ENCODE measurements at places on chromosomes 16 and 17.

GRCh38 chr16:83040174-83040573 is 413.4 kb downstream of the CDH13 start:
- DNase-seq = no peak

GRCh38 chr16:2967211-2967631 is 1.9 kb upstream of the PAQR4 start:
- DNase-seq = no peak

DNA sequence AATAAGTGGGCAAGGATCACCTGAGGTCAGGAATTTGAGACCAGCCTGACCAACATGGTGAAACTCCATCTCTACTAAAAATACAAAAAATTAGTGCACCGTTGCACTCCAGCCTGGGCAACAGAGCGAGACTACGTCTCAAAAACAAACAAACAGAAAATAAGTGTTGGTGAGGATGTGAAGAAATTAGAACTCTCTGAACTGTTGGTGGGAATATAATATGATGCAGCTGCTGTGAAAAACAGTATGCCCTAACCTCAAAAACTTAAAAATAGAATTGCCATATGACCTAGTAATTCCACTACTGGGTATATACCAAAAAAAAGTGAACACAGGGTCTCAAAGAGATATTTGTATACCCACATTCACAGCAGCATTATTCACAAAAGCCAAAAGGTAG is 26.1 kb downstream of the GLG1 start:
- DNase-seq = no peak

GRCh38 chr16:87538594-87538993 is 45.8 kb upstream of the ZCCHC14 start:
- no peak for DNase-seq

- no peak for DNase-seq
These were observed 263.4 kb downstream of the MRTFB start for GRCh38 chr16:14334366-14335080.

- DNase-seq = no peak
These were observed 146.4 kb downstream of the IRX3 start for GRCh38 chr16:54140057-54140787.

- DNase-seq = no peak
These were observed 3.1 kb downstream of the GLG1 start for GRCh38 chr16:74603848-74604247.

- no peak for DNase-seq
These were observed 109.9 kb downstream of the VPS53 start for GRCh38 chr17:604765-605164.
